GM04504 (cell line): ENCODE measurements at places on chromosomes 6 and 20.

DNA sequence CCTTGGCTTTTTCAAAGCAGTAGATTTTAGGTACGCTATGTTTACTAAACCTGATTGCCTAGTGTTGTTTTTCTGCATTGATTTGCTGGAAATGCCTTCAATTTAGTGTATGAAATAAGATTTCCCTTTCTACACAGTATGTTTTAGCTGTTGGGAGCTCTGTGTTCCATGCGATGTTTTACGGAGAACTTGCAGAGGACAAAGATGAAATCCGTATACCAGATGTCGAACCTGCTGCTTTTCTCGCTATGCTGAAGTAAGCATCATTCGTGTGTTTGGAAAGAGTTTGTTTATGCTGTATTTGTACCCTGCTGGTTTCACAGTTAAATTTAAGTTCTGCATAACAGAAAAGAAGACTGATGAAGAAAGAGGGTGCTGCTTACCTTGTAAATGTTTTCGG is 1.9 kb downstream of the BTBD3 start:
- DNase-seq, result no peak

GRCh38 chr20:445514-446336 is 16.6 kb downstream of the TBC1D20 start:
- no peak for DNase-seq

DNA sequence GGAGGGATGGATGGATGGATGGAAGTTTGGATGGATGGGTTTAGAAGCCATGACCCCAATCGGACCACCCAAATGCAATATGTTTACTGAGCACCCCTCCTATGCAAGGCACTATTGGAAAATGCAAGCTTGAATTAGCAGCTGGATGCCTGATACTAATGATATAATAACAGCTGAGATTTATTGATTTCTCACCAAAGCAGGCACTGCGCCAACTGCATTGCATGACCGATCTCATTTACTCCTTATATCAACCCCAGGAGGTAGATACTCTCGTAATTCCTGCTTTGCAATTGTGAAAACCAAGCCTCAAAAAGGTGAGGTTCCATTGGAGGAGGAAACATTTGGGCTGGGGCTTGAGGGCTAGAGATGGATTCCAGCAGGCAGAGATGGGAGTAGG is 89.7 kb downstream of the KCNB1 start:
- no peak for DNase-seq

DNA sequence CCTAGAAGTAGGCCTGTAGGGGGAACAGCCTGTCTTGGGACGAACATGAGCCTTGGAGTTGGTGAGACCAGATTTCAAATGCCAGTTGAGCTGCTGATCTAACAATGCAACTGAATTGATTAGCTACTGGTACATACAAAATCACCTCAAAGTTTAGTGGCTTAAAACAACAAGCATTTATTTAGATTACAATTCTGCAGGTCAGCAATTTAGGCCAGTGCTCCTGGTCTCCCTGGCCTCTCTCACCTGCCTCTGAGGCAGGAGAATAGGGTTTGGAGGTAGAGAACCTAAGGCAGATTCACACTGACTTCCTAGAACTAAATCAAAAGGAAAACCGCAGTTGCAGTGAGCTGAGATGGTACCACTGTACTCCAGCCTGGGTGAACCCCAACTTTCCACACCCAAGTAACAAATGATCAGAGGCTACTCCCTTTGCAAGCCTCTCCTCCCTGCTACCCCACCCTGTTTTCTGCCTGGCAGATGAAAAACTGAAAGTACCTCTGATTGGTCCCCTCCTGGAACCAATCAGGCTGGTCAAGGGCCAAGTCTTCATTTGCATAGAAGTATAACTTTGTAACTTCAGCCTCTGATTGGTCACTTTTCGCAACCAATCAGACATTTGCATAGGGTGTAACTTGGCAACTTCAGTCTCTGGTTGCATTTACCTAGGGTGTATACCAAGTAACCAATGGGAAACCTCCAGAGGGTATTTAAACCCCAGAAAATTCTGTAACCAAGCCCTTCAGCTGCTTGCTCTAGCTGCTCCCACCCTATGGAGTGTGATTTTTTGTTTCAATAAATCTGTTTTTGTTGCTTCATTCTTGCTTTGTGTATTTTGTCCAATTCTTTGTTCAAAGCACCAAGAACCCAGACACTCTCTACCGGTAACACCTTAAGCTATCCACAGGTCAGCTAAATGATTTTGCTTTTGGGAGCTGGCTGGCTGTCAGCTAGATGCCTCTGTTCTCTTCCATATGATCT is 8.1 kb upstream of the UBR2 start:
- DNase-seq, result no peak

- DNase-seq, result no peak
Observed at GRCh38 chr20:32125506-32125905, 16.0 kb downstream of the TM9SF4 start.

- no peak for DNase-seq
Observed at GRCh38 chr6:41471064-41471895, 74.9 kb upstream of the FOXP4 start.

- DNase-seq, result no peak
Observed at GRCh38 chr6:119277052-119277451, 72.5 kb downstream of the MAN1A1 start.

- DNase-seq, result no peak
Observed at GRCh38 chr6:108658174-108658573, 97.5 kb downstream of the FOXO3 start.

GRCh38 chr6:137231895-137232294 is 12.7 kb upstream of the IFNGR1 start:
- no peak for DNase-seq

- peak; percentile 31 for DNase-seq
Observed at GRCh38 chr20:62357187-62357667, 9.9 kb downstream of the LAMA5 start.
